ENCODE measurements at places on chromosomes 12 and 14.

DNA sequence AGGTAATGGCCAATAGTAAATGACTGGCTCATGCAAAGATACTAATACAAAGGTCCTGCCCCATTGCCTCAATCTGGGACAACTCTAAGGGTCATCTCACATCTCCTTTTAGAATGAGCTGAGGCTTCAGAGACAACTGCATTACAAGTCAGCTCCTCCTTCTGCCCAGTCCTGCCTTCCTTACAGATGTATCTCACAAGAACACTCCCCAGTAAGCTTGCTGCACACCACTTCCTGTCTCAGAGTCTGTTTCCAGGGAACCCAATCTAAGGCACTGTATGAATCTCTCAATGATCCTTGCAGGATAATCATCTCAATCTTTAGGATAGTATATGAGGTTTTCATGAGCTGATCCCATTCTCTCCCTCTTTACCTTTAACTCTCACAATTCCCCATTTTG, 57.8 kb upstream of the ZDHHC17 start:
- DNase-seq: peak; percentile 49

GRCh38 chr14:64324895-64325294, 30.7 kb upstream of the ESR2 start:
- no peak for DNase-seq

- peak; percentile 71 for DNase-seq
These were observed 14.8 kb upstream of the APOF start for GRCh38 chr12:56377310-56377988.

DNA sequence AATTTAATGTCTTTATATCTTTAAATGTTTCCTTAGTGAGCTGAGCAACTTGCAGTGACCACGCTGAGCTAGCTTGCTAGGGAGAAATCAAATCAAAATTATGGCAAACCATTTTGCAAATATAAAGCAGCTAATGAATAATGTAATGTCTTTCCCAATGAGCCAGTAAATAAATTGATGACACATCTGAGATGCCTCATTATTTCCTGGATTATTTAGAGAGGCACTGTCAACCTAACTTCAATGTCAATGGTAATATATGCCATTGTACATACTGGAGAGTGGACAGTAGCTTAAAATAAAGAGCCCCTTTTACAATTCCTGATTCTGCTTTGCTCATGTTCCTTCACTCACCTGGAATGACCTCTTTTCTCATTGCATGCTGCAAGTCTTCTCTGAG, 182.6 kb downstream of the PHLDA1 start:
- no peak for DNase-seq

GRCh38 chr14:23544511-23545447, 6.8 kb downstream of the ZFHX2 start:
- no peak for DNase-seq

GRCh38 chr14:51006324-51006723, 62.0 kb upstream of the PYGL start:
- DNase-seq: no peak

DNA sequence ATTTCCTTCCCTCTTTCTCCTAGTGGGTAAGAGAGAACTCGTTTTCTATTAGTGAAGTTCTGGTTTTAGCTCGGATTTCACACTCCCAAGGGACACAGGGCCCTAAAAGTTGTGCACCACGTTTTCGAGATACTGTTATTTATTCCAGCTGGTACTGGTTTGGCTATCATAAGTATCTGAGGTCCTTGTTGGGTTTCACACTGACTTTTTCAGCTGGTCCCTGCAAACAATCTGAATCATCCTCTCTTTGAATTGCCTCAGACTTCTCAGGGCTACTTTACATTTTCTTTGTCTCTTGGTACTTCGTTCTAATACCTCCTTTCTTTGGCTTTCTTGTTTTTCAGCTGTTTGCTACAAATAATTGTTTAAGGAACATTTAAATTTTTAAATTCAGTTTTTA, 75.7 kb downstream of the SCN8A start:
- DNase-seq: no peak

- DNase-seq: peak; percentile 58
These were observed 3.3 kb downstream of the FBXL14 start for GRCh38 chr12:1591034-1591433.

DNA sequence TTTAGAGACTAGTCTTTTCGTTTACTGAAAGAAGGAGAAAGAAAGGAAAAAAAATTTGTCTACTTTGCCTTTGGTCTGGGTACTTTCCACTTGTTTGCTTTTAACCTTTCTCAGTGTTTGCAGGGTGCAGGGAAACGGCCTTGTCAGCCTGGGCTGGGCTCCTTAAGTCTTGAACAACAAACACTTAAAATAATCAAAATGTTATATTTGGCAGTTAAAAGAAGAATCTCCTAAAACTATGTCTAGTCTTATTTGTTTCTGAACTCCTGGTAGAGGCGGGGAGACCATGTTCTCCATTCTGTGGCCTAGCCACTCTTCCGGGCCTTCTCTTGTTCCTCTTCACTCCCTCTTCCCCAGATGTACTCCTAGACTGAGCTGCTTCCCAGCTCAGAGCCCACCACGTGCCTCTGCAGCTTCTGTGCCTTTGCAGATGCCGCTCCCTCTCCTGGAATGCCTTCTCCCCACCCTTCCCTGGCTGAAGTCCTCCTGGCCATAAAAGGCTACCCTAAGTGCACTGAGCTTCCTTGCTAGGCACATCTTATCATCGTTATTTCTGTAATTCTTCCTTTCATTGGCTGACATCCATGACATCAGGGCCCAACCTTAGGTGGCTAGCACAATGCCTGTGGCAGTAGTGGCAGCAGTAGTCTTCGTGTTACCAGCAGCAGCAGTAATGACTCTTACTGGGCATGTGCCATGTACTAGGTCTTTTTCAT, 432.9 kb downstream of the ZFP36L1 start:
- no peak for DNase-seq

GRCh38 chr12:55467836-55468235, 2.1 kb downstream of the OR6C70 start:
- DNase-seq: no peak

- DNase-seq: no peak
These were observed 81.9 kb upstream of the ANO2 start for GRCh38 chr12:6026998-6027397.

GRCh38 chr14:74910556-74910955, 12.5 kb downstream of the RPS6KL1 start:
- DNase-seq: no peak

DNA sequence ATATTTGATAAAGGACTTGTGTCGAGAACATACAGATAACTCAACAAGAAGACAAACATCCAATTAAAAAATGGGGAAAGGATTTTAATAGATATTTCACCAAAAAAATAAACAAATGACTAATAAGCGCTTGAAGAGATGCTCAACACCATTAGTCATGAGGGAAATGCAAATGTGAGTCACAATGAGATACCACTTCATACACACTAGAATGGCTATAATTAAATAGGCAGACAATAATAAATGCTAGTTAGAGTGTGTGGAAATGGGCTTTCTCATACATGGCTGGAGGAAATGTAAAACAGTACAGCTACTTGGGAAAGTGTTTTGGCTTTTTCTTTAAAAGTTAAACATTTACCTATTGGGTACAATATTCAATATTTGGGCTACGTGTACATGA, 34.8 kb downstream of the DLK1 start:
- no peak for DNase-seq

DNA sequence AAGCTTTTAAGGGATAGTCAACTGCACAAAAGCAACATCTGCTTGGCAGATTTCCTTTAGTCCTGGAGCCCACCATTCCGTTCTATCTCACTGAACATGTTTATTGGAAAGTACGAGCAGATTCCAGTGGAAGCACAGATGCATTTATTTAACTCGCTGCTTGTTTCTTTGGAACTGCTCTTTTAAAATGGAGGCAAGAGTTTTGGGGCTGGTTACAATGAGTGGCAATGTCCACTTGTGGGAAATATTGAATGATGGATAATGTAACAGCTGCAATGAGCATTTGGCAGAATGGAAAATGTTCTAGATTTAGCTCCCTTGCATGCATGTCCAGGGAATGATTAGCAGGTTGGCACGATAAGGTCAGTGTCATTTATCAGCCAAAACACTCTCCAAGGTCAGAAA, 163.0 kb downstream of the ATP23 start:
- no peak for DNase-seq

DNA sequence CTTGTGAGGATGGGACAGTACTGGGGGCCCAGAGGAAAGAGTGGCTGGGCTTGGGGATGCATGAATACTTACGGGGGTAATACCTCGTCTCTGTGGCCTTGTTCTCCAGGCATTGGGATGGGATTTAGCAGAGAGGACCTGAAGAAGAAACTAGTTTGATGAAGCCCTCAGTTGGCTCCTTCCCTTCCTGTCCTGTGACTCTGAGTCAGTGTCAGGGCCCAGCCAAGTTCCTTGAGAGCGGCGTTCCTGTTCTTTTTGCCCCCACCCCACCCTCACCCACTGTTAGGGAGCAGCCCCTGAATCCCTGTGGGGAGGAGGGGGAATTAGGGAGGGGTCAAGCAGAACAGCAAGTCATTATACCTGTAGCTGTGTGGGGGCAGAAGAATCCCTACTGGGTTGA, 5.2 kb upstream of the LRP1-AS start:
- no peak for DNase-seq

GRCh38 chr12:124566161-124566996, 1.0 kb downstream of the NCOR2 start:
- peak; percentile 83 for DNase-seq

DNA sequence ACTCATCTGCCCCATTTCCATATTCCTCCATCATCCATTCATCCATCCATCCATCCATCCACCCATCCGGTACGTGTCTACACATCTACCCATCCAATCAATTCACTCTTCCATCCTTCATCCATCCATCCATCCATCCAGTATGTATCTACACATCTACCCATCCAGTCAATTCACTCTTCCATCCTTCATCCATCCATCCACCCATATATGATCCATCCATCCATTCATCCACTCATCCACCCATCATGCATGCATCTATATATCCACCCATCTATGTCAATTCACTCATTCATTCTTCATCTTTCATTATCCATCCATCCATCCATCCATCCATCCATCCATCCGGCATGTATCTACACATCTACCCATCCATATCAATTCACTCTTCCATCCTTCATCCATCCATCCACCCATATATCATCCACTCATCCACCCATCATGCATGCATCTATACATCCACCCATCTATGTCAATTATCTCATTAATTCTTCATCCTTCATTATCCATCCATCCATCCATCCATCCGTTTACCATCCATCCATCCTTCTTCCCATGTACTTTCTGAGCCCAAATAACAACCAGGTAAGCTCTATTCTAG, 108.6 kb upstream of the NOS1 start:
- DNase-seq: no peak

- DNase-seq: no peak
These were observed 969.6 kb upstream of the TMEM132C start for GRCh38 chr12:127297327-127297726.

DNA sequence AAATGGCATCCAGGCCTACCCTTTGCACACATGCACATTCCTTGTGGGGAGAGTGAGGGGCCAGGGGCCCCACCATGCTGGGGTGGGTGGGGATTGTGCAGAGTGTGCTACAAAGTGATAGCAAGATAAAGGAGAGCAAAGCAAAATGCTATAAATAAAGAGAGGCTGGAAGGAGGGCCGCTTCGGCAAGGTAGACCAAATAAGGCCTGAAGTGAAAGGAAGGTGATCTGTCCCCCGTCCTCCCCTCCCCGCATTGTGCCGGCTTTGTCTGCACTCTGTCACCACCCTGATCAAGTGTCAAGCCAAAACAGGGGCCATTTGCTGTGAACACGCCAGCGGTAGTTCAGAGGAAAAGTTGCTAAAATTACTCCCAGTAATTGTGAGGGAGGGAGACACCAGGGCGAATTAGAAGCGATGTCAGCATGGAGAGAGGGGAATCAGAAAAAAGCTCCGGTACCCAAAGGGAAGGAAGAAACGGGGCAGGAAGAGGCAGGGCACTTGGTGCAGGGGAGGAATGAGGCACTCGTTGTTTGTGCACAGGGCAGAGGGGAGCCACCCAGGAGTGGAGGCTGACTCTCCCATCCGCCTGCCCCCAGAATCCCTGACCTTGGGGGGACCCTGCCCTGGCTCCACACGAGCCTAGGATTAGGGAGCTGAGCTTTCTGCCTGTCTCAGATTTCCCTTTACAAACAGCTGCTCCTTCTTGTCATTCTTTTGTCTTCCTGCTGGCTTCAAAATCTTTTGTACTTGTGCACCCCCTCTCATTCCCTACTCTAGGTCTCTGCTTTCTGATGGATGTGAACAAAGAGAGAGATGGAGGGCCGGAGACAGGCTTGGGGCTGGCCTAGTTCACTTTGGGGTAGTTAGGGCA, 2.9 kb upstream of the MYH7 start:
- peak; percentile 45 for DNase-seq

DNA sequence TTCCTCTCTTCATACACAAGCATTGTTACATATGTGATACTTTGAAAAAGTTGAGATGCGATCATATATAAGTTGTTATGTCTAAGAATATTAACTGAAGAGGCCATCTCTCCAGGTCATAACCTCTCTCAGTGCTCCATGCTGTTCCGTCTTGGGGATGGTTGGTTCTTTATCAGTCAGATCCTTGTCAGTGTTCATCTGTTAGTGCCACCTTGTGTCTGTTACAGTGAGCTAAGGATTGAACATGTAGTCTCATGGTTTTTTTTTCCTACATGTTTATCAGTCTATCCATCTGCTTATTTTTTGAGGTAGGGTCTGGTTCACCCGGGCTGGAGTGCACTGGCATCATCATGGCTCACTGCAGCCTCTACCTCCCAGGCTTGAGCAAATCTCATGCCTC, 30.5 kb downstream of the EP400 start:
- DNase-seq: peak; percentile 48

DNA sequence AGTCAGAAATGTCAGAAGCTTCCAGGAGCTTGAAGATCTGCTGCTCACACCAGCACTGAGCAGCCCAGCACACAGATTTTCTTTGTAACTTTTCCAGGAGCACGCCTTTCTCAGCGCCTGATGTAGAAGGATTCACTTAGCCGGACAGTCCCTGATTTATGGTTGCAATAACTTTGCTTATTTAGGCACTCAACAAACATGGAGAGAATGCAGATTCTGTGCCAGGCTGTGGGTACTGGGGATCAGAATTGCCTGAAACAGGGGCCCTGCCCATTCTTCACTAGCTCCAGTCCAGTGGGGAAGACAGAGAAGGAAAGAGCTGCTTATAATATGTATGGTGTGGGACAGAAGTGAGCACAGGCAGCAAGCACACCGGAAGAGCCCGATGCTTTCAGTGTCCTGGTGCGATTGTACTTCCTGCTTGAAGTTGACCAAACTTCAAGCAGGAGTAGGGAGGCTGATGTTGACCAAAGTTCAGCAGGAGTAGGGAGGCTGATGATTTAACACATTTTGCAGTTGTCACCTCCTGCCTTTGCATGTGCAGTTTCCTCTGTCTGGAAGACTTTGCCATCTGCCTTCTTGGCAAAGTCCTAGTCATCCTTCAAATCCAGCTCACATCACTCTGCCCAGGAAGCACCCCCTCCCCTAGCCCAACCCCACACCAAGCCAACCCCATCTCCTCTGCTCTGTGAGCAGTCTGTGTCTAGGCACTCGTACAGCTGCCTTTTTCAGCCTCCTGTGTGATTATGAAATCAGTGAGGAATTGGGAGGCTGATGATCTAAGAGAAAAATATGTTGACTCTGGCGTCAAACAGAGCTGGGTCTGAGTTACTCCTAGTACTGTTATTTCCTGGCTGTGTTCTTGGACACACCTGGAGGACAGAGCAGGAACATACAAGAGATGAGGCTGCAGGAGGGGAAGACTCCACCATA, 12.0 kb upstream of the PRIMA1 start:
- no peak for DNase-seq

GRCh38 chr12:107805488-107806180, 31.1 kb downstream of the ASCL4 start:
- DNase-seq: no peak

Data from hematopoietic multipotent progenitor cell treated with erythropoietin and hydrocortisone succinate and interleukin-3 and kit ligand, for 6 days (in vitro differentiated cells).